GM13976 (cell line): ENCODE measurements at places on chromosomes 4 and X.

- no peak for DNase-seq
Observed at GRCh38 chr4:112266823-112267222, 18.9 kb downstream of the TIFA start.

GRCh38 chrX:135463937-135464336, 42.2 kb downstream of the SMIM10L2A start:
- no peak for DNase-seq

DNA sequence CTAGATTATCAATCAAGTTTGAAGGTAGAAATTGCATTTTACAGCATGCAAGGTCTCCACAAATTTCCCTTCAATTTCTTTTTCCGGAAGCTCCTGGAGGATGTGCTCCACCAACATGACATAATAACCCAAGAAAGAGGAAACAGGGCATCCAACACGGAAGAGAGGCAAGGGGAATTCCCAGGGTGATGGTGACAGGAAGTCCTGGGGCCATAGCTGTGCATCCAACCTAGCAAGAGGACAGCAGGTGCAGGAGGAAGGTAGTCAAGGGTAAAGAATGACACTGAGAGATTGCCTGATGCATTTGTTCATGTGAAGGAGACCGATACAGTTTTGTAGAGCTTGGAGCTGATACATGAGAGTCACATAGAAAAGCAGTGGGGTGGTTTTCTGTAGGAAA, 115.7 kb upstream of the LSM6 start:
- DNase-seq = peak; percentile 29

GRCh38 chr4:20159516-20159915, 92.2 kb upstream of the SLIT2 start:
- DNase-seq = no peak

GRCh38 chr4:109676886-109677285, 26.4 kb downstream of the CASP6 start:
- DNase-seq = no peak

DNA sequence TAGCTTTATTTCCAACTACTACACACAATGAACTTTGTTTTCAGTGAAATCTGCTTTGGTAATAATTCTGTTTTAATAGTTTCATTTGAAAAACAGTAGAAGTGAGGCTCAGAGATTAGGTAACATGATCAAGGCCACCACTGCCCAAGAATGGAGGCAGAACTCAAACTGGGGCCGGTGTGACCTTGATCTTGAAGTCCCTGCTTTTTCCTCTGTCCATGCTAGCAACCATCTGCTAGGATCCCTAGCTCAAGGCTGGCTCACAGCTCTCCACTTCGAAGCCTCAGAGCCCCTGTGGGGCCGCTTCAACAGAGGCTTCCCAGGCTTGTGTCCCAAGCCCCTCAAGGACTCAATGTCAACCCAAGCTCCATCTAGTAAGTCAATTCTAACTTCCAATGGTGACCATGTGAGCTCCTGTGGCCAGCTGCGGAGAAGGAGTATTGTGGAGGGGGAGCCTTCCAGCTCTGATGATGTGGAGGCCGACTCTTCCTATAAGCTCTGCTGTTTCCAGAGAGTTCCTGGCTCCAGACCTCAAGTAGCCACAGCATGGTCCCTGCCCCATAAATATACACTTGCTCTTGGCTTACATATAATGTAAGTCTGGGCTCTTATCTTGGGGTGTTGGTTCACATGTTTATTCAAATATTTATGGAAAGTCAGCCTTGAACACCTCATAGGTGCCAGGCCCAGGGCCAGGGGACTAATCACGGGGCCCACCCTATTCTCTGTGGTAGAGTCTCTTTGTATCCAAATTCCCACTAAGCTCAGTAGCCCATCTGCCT, 14.9 kb downstream of the ELF4 start:
- DNase-seq = no peak

DNA sequence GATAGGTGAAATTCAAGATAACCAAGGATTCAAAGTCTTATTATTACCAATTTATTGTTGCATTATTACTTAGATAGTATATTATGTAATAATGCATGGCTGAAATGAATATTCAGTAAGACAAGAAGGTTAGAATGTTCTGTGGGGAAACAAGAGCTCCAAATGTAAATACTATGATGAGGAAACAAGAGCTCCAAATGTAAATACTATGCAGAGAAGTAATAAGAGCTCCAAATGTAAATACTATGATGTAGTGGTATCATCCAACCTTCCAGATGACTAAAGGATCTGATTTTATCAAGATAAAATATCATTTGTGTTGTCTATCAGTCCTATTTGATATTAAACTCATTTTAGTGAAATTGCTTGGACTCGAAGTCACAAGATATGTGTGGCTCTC, 82.2 kb upstream of the PCDH18 start:
- no peak for DNase-seq

DNA sequence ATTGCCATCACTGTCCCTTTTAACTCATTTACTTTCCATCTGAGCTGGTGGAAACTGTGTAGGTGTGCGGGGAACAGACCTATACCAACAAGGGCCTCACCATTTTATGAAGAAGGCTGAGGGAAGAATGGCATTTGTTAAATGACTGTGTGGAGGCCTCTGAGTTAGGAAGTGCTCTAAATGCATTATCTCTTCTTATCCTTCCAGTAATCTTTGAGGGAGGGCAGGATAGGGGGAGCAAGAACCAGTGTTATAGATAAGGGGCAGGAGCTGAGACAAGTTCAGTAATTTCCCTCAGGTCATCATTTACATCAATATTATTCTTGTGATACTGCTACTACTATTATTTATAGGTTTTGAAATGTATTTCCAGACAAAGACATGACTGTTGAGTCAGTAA, 122.4 kb upstream of the PDLIM3 start:
- DNase-seq = no peak

GRCh38 chr4:40601641-40602040, 28.0 kb downstream of the RBM47 start:
- no peak for DNase-seq

GRCh38 chrX:72042852-72043248, 88.9 kb downstream of the RTL5 start:
- no peak for DNase-seq

DNA sequence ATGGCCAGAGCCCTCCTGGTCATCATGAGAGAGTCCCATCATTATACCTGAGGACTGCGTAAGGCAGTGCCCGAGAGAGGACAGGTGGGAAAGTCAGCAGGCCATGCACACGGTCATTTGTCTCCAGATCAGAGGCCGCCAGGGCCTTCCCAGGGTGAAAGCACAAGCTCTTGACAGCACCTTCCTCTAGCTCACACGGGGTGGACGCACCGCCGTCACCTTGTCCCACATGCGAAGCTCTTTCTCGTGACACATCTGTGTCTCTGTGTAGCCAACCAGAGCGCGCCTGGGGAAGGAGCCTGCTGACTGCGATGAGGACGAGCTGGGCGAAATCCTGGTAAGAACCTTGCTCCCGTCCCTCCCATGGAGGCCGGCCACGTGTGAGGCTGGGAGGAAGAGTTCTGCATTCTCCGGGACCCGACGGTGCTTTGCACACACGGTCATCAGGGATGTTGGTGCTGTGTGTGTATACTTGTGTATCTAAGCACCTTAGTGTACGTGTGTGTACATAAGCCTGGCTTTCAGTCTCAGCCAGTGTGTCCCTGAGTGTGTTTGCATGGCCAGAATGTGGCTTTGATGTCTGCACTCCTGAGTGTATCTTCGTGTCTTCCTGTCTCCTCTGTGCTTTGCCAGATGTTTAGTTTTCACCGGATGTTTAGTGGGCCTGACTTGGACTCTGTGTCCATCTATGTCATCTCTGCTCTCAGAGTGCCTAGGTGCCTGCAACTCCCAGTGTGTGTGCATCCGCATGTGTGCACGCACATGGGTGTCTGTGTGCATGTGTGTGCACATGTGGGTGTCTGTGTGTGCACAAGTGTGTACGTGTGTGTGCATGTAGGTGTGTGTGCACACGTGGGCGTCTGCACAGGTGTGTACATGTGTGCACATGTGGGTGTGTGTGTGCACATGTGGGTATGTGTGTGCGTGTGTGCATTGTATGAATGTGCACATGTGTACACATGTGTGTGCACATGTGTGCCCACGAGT, 15.1 kb downstream of the ATP5ME start:
- no peak for DNase-seq

- DNase-seq = no peak
Observed at GRCh38 chr4:25271866-25272265, 38.0 kb downstream of the PI4K2B start.

DNA sequence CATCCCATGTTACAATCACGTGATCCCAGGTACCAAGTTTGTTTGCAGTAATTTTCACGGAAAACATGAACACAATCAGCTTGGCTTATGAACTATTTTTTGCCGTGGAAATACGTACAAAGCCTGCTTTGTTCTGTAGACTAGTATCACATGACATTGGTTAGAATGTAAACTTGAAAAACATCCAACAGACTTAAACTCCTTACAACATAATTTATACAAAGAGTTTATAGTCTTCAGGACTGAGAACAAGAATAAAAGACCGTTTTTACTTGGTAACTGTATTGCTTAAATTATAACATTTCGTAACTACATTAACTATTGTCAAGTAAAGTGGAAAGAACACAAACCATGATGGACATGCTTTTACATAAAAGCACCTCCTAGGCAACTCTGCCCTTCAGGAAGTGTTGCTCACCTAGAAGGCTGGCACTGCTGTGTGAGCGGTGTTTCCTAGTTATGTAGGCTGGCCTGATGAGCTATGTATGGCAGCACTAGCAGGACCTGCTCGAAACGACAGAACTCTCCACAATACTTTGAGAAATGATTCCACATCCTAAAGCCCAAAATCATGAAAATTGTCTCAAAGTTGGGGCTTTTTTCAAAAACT, 41.8 kb upstream of the WDR1 start:
- DNase-seq = no peak

- DNase-seq = no peak
Observed at GRCh38 chr4:7810783-7811535, 128.7 kb downstream of the AFAP1 start.

GRCh38 chr4:113727802-113728201, 33.7 kb downstream of the CAMK2D start:
- DNase-seq = no peak

DNA sequence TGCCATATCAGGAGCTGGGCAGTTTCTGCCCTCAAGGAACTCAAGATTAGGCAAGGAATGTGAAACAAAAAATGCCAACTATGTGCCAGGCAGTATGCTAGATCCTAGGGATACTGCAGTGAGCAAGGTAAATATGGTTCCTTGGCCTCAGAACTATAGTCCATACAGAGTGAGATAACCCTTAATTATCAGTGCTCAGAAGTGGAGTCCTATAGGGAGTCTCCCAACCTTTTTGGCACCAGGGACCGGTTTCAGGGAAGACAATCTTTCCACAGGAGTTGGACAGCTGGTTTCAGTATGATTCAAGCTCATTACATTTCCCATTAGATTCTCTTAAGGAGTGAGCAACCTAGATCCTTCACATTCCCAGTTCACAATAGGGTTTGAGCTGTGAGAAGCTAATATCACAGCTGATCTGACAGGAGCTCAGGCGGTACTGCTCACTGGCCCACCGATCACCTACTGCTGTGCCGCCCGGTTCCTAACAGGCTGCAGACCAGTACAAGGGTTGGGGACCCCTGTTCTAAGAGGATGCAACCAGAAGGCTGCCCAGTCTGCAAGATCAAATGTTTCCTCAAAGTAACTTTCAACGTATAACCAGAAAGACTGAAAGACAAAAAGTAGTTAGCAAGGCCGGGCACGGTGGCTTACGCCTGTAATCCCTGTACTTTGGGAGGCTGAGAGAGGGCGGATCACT, 1.7 kb upstream of the SRP72 start:
- no peak for DNase-seq

DNA sequence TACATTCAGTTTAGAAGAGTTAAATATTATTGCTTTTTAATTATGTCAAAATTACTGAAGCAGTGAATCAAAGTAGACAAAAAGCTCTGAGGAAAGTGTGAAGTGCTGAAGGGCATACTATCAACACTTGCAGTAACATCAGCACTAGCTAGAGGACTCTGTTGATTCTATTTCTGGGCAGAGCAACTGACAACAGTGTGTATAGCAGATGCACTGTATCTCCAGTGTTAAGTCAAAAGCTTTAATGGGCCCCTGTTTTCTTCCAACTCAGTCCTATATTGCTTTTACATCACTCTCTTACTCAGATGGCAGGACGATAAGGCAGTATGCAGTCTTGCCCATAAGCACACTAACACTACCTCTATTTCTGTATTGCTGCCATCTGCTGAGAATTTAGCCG, 435.2 kb upstream of the AMOT start:
- no peak for DNase-seq

- peak; percentile 90 for DNase-seq
Observed at GRCh38 chr4:1351854-1352566, 5.0 kb downstream of the UVSSA start.

GRCh38 chrX:12137951-12138360, 317 bp upstream of the FRMPD4 start:
- no peak for DNase-seq

DNA sequence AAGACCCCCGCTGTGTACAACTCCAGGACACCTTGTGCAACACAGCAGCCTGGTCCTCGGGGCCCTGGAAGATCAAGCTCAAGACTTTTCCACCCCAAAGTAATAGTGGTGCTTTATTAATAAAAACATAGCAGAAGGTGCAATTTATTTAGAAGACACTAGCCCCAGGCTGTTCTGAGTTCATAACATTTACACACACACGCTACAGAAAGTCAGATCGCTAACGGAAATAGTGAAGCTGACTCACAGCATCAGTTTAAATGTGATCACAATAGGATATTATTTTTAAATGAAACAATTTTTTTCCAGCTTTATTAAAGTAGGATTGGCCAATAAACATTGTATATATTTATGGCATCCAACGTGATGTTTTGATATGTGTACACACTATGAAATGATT, 141.0 kb downstream of the STK32B start:
- DNase-seq = no peak

- no peak for DNase-seq
Observed at GRCh38 chr4:185305979-185306442, 89.7 kb downstream of the LRP2BP start.

- no peak for DNase-seq
Observed at GRCh38 chrX:47854474-47854873, 17.8 kb downstream of the ZNF81 start.

DNA sequence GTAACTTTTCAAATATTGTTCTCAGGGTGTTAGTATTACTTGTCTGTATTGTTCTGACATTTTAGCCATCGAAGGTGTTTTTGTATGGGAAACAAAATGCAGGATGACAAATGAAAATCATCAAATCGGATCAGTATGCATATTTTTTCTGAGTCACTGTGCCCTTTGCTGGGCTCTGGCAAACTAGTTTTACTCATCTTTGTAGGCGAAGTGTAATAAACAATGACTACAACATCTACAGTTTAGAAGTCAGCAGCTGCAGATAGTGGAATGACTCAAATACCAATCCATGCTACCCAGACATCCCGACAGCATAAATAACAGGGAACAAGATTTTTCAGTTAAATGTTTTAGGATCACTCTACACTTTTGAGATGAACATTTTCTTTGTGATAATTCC, 557.3 kb upstream of the TENM3 start:
- DNase-seq = no peak

- DNase-seq = no peak
Observed at GRCh38 chr4:36325499-36325898, 44.1 kb downstream of the DTHD1 start.
